Activated CD4-positive, CD25-positive, alpha-beta regulatory T cell treated with anti-CD3 and anti-CD28 coated beads, Interleukin-2, amount 50 U/mL, for 24 hours (primary cell): ENCODE measurements at places on chromosomes 7 and 10.

GRCh38 chr7:37399876-37400421 lies 48.7 kb downstream of the ELMO1 start:
- ATAC-seq: no peak

DNA sequence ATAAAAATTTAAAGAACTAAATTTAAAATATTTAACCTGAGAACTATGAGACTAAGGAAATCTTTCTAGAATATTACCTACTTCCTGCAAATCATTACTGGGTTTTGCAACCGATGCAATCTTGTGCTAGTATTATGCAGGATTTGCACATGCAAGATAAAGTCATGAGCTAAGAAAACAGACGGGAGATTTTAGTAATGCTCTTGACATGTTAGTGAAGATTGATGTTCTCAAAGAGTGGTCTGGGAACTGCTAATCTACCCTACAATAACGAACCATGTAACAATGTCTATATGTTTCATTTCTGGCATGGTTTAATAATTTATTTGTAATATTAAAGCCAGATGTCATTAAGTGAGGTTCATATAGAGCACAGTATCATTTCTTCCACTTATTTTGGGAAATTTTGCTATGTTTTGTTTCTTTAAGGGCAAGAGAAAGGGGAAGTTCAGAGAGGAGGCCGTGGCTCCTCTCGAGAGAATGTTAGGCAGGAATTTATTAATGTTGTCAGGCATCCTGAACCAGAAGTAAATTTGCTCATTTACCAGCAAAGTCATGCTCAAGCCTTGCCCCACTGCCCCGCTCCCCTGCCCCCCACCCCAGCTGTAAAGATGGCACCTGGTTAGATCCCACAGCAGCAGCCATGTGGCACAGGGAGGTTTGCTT lies 22.8 kb downstream of the LRRC17 start:
- no peak for ATAC-seq

GRCh38 chr7:101486433-101487104 lies 123.9 kb downstream of the COL26A1 start:
- ATAC-seq: no peak

GRCh38 chr7:40165216-40165615 lies 30.4 kb downstream of the SUGCT start:
- no peak for ATAC-seq

DNA sequence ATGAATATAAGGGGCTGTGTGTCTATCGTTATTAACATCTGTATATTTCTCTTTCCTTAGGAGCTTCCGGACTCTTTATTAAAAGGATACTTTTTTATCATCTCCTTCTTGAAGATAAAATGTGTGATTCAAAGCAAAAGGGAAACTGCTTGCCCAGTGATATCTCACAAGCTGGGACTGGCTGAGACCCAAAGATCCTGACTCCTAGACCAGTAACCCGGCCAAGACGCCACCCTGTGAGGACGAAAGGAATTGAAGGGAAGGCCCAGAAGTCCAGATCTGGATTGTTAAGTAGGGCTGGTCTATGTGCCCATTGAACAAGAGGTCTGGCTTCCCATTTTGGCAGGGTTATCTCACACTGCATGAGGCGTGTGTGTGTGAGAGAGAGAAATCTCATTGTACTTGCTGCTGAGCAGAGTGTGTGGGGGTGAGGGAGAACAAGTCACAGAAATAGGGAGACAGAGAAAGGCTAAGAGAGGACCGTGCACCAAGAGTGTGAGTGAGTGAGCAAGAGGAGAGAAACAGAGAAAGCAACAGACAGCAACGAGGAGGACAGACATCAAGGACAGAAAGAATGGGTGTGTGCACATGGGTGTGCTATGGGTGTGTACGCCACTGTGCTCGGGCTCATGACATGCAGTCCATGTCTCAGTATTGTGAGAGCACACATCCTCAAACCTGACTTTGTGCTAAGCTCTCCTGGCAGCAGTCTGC lies 75.4 kb downstream of the PLXNA4 start:
- ATAC-seq: no peak

DNA sequence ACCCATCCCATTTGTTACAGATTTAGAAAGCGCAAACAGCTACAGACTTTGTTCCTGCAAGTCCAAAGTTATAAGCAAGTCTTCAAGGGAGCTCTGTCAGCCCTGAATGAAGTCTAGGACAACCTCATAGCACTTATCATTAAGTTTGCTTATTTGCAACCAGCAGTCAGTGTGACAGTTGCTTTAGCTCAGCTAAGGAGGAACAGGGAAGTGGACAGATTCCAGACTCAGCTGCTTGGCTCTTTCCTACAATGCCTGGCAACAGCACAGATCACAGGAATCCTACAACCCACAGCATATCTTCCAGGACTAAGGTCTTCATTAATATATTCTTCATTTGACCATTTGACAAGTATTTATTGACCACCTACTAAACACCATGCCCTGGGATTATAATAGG lies 17.4 kb upstream of the KIF5B start:
- no peak for ATAC-seq

GRCh38 chr7:40805361-40805760 lies 670.6 kb downstream of the SUGCT start:
- no peak for ATAC-seq

DNA sequence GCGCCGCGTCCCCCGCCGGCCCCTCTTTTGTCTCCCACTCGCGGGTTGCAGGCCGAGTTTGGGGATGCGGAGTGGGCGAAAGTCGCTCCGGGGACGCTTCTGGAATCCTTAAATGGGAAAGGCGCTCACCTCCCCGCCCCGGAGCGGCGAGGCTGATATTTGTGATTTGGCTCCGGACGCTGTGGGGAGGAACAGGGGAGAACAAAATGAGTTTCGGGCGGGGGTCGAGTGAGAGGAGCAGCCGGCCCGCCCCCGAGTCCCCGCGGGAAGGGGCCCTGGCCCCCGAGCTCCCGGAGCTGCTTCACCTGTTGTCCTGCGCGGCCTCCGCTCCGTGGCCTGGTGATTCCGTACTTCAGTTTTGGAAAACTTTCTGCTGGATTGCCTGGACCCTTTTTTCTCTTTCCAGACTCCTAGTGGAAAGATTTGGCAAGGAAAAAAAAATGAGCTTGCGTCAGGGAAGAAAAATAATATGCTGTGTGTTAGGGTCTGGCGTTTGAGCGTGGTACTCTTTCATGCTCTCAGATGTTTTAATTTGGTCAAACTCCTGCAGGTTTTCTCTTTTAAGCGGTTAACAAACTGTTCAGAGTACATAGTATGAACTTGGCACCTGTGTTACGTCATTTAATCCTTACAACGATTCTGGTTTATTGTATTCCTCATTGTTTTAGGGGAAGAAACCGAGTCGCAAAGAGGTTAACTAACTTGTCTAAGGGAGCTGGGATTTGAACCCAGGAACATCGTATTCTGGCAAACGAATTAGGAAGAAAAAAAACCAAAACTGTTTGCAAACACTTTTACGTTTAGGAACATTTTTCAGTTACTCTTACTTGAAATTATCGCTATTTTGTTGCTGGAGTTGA lies 924 bp downstream of the BMPR1A start:
- no peak for ATAC-seq

DNA sequence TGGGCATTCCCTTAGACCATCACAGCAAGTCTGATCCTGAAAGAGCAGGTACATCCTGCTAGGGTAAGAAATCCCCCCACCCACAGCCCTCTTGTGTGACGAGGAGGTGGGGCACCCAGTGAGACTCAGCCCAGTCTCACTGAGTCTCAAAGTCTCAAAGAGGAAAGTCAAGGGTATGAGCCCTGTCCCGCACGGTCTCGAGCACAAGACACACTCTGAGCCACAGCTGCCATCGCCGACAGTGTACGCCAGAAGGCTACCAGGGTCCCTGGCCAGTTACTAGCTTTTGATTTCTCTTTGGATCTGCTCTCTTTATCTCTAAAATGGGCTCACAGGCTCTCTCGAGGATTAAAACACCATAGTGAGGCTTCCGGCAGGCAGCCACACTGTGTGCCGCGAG lies 190.2 kb downstream of the TNS3 start:
- ATAC-seq: no peak

GRCh38 chr7:115851291-115851690 lies 179.3 kb downstream of the TFEC start:
- no peak for ATAC-seq

DNA sequence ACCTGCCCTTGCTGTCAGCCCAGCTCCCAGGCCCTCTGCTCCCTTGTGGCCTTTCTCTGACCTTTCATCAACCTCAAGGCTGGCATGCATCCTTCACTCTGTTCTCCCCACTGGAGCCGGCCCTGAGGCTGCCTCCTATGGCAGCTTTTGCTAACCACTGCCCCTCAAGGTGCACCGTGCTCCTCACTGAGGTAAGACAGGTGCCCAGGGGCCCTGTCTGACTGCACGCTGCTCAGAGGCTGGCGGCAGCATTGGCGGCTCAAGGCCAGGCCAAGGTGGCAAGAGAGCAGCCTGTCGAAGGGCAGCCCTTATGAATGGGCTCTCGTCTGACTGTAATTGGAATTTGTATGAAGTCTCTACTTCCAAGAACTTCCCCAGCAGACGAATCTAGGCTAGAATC lies 172.6 kb downstream of the ZNF248 start:
- no peak for ATAC-seq

DNA sequence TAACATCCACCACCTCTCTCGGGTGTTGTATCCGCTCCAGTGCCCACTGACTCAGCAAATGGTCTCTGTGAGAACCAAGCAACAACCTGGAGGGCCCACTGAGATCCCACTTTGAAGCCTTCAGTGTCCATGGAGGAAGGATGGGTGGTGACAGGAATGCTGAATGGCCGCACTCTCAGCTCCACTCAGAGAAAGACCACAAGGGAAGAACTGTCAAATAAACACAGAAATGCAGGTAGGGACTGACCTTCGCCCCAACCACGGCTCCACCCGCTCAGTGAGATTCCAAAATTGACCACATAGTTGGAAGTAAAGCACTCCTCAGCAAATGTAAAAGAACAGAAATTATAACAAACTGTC lies 65.8 kb downstream of the VIPR2 start:
- no peak for ATAC-seq

GRCh38 chr7:73451780-73452398 lies 18.3 kb downstream of the FZD9 start:
- ATAC-seq: peak; percentile 51

GRCh38 chr7:147915781-147916180 lies 674.8 kb upstream of the C7orf33 start:
- ATAC-seq: no peak

- no peak for ATAC-seq
Observed at GRCh38 chr7:142477079-142477651, 219.3 kb upstream of the PRSS58 start.

DNA sequence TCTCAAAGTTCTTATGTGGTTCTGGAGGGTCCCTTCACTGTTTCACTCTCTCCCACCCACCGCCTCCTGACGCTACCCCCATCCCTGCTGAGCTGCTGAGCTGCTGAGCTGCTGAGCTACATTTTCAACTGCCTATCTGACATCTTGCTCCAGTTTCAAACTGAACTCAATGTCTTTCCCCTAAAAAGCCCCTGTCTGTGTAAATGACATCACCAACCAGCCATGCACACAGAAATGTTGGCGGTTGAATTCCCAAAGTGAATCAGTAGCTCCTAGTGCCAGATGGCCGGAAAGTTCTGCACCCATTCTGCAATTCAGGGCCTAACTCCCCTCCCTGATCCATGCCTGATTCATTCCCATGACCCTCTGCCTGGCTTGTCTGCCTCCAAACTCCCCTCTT lies 71.2 kb downstream of the WNT2 start:
- ATAC-seq: no peak

- ATAC-seq: no peak
Observed at GRCh38 chr10:99682032-99682431, 22.7 kb downstream of the ENTPD7 start.

GRCh38 chr7:142516038-142516501 lies 233.2 kb upstream of the PRSS1 start:
- peak; percentile 78 for ATAC-seq

DNA sequence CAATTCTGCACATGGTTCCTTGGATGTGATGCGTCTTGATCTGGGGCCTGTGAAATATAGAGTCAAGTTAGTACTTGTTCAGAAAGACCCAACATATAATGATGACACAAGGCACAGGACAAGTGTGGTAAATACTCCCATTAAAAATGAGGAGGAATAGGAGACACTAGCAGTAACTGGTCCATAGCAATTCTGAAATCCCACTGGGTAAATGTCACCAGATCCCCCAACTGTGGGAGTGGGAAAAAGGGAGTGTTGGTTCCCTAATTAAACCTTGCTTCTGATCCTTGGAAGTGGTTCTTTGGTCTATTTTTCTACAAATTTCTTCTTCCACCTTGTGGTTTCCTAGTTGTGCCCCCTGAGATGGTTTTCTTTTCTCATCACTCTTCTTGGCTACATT lies 62.5 kb upstream of the NRP1 start:
- no peak for ATAC-seq

DNA sequence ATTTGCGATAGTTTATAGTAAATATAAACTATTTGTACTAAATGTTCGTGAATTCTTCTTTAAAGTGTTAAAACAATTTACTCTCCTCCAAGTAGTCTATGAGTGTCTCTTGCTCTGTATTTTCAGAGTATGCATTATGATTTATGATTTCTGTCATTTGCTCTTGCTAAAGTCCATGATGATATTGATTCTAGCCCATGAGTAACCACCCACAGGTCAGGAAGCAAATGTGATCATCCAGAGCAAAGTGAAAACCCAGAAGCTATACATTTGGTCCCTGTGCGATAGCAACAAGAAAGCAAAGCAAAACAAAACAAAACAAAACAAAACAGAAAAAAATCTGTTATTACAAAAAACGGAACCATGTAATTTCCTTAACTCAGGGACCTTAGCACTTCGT lies 225.9 kb downstream of the HDAC9 start:
- ATAC-seq: no peak

- ATAC-seq: no peak
Observed at GRCh38 chr10:122054048-122055025, 65.4 kb downstream of the TACC2 start.

DNA sequence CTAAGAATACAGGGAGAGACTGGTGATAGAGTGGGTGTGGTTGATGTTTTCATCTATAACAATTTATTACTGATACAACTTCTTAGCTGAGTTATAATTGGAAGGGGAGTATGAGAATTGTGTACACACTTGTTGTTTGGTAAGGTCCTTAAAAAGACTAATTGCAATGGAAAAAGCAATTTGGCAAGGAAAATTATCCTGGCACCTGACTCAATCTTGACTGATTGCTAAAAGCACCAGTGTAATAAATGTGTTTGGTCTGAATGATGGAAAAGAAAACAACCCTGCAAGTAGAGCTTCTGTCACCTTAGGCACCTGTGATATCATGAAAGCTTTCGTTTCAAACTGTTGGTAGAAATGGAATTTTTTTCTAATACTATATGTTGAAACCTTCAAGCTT lies 6.7 kb upstream of the GSDME start:
- ATAC-seq: no peak

DNA sequence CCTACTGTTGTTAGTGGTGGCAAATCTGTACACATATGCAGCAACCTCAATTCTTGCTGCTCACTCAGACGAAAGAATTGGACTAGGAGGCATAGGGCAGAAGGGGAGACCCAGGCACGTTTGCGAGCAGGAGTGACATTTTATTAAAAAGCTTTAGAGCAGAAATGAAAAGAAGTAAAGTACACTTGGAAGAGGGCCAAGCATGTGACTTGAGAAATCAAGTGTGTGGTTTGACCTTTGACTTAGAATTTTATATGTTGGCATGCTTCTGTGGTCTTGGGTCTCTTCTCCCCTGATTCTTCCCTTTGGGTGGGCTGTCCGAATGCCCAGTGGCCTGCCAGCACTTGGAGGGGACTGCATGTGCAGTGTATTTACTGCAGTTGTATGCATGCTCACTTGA lies 205.5 kb upstream of the SEMA3D start:
- ATAC-seq: no peak

- ATAC-seq: no peak
Observed at GRCh38 chr7:108071551-108071950, 58.6 kb downstream of the LAMB4 start.

- no peak for ATAC-seq
Observed at GRCh38 chr10:69075431-69075830, 12.5 kb upstream of the SRGN start.

- ATAC-seq: no peak
Observed at GRCh38 chr10:79399223-79399831, 46.1 kb downstream of the ZCCHC24 start.
